HCEC 1CT (cell line): ENCODE measurements at places on chromosomes 13 and 19.

GRCh38 chr19:32566246-32566830 is 14.7 kb upstream of the PDCD5 start:
- DNase-seq: peak; percentile 10

- DNase-seq: no peak
Observed at GRCh38 chr19:44740351-44740824, 8.1 kb upstream of the BCL3 start.

DNA sequence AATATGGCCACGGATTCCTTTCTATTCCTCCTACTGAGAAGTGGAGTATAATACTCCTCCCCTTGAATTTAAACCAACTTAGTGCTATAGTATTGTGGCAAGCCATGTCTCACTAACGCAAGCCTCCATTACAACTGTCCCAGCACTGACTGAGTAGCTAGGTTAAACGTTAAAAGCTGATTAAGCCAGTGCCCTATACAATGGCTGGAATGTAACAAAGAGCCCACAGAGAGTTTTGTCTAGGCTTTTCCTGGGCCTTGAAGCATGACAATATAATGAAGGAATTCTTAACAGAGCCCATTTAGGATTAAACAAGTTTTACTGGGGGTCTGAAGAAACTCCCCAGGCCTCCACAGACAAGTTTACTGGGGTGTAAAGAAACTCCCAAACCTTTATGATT is 254.5 kb upstream of the DACH1 start:
- no peak for DNase-seq

GRCh38 chr13:107028751-107029150 is 460.8 kb upstream of the ARGLU1 start:
- no peak for DNase-seq

DNA sequence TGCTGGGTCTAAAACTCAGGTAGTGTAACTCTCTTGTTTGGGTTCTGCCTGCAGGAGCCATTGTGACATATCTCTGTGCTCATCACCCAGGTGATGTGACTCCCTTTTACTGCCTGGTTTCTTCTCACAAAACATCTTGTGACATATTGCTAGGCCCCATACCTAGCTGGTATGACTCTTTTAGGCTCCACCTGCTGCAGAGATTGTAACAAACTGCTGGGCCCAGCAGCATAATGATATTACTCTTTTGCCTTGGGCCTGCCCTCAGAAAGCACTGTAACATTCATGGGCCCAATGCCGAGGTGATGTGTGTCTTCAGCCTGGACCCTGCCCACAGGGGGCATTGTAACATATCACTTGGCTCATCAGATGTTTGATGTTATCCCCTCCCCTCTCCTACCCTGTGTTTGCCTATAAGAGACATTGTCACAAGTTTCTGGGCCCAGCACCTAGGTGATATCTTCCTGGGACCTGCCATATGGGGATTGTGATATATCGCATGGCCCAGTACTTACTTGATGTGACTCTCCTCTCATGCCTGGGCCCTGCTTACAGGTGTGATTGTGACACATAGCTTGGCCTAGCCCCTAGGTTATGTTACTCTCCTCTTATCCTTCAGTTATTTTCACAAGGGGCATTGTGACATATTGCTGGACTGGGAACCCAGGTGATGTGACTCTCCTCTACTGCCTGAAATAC is 18.0 kb upstream of the ZNF681 start:
- DNase-seq: no peak

- DNase-seq: peak; percentile 11
Observed at GRCh38 chr13:85366759-85367417, 432.3 kb downstream of the SLITRK6 start.

GRCh38 chr19:33416307-33417215 is 43.1 kb downstream of the CEBPG start:
- peak; percentile 29 for DNase-seq

DNA sequence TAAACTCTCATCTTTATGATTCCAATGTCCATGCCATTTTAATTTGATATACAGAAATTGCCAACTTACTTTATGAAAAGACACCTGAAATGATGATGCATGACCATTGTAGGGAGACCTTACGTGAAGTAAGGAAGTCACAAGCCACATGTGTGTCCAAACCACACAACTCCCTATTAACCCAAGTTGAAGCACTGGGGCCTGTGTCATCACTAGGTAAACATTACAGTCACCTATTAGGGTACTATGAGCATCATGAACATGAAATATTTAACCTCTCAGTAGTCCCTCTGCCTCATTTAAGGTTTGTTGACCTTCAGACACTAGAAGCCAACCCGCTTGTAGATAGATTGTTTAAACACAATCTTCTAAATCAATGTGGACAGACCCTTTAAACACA is 576.9 kb downstream of the IRS2 start:
- no peak for DNase-seq

- no peak for DNase-seq
Observed at GRCh38 chr13:40618581-40619478, 47.6 kb downstream of the FOXO1 start.

- DNase-seq: no peak
Observed at GRCh38 chr13:45662162-45662561, 40.0 kb upstream of the CBY2 start.

- no peak for DNase-seq
Observed at GRCh38 chr13:33745370-33746324, 72.3 kb upstream of the RFC3 start.

DNA sequence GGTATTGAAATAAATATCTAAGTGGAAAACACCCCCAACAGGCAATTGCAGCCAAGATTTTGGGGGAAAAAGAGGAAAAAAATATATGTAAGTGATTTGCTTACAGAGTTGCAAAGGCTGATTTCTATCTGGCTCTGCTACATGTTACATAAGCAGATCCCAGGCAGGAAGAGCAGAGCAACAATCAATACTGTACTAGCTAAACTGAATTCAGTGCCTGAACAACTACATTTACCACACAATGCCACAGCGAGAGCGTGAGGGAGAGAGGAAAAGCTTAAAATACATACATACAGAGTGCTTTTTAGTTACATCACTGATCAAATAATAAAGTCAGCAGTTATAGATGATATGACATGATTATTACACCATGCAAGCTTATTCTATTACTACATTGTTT is 665.6 kb upstream of the ARGLU1 start:
- DNase-seq: no peak

DNA sequence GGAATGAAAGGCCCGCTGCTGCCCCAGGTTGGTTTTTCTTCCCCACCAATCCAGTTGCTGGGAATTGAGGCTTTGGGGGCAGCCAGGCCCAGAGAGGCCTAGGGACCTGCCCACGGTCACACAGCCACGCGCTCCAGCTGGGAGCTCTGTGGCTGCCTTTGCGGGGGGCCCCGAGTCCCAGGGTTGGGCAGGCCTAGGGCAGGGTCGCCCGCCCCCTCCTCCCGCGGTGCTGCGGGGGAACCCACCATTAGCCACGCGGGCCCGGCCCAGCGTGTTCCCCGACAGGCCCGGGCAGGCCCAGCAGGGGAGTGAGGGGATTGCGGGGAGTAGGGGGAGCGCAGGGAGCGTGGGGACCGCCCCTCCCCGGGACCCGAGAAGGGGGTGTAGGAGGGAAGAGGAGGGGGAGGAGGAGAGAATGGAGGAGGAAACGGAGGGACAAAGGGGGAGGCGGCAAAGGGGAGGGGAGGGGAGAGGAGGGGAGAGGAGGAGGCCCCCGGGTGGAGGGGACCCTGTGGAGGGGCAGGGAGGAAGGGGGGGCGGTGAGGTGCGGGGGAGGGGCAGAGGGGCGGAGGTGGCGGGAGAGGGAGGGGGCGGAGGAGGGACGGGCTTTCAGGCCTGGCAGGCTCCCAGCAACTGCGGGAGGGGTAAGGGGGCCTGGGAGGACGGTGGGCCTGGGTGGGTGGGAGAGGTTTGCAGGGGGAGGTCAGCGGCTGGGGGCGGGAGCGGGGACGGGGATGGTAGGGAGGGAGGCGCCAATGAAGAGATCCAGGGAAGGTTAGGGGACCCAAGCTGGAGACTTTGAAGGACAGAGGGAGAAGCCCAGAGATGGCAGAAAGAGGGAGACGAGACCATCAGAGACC is 12.9 kb upstream of the TLE2 start:
- no peak for DNase-seq

DNA sequence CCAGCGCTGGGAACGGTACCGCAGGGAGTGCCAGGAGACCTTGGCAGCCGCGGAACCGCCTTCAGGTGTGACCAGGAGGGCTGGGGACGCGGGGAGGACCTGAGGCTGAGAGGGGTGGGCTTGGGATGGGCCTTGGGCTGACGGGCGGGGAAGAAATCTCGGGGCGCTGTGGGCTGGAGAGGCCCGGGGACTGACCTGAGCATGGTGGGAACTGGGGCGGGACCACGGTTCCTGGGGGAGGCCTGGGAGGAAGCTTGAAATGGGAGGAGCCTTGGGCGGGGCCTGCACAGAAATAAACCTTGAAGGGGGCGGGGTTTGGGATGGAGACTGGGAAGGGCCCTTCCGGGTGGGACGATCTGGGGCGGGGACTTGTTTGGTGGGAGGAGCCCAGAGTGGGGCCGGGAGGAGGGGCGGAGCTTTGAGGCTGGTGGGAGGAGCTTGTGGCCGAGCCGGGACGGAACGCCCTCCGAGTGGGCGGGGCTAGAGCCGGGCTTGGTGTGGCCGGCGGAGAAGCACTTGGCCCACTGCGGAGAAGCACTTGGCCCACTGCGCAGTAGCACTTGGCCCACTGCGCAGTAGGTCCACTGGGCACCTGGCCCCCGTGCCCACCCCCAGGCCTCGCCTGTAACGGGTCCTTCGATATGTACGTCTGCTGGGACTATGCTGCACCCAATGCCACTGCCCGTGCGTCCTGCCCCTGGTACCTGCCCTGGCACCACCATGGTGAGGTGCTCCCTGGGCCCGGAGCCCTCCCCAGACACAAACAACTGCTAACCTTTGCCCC is 2.8 kb downstream of the GIPR start:
- DNase-seq: peak; percentile 45

GRCh38 chr19:9155591-9155990 is 15.4 kb downstream of the ZNF317 start:
- no peak for DNase-seq

GRCh38 chr13:36543671-36544070 is 111.4 kb downstream of the CCNA1 start:
- no peak for DNase-seq

DNA sequence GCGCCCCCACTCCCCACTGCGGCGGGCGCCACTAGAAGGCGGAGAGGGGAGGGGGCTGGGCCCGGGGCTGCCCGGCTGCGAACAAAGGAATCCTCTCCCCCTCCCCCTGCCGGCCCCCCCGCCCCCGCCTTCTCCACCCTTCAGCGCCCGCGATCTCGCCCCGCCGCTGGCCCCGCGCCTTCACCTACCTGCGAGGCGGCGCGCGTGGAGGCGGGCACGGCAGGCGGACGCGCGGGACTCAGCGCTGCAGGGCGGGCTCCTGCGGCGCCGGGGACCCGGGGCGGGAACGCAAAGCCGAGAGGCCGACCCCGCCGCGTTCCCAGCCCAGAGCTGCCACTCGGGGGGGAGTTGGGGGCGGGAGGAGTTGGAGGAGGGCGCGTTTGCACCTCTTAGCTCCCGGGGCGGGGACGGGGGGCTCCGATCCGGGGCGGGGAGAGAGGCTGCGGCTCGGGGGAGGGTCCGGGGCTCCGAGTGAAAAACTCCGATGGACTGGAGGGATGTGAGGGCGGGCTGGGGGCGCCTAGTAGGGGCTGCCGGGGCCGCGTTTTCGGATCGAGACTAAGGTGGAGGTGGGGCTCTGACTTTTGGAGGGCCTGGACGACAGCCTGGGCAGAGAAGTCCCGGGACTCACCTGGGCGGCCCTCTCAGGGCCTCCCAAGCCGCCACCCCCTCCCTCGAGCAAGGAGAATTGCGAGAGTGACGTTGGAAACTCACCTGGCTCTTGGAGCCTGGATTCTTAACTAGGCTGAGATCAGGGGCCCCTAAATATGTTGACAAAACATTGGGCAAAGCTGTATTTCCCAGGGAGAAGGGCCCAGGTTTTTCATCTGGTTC is at the start of gene FBN3:
FBN3 (minus strand) TSS at position 332 of the 834 bp plus-strand sequence. CDS start 2,112 bp downstream, outside the sequence.
- DNase-seq: no peak

- no peak for DNase-seq
Observed at GRCh38 chr19:39115105-39115847, 10.3 kb upstream of the PAK4 start.

GRCh38 chr13:26816881-26817280 is 56.3 kb upstream of the GPR12 start:
- no peak for DNase-seq

GRCh38 chr19:48023011-48023410 is 20.9 kb downstream of the CABP5 start:
- DNase-seq: no peak

- peak; percentile 20 for DNase-seq
Observed at GRCh38 chr13:48478391-48478790, 54.5 kb downstream of the RCBTB2 start.

DNA sequence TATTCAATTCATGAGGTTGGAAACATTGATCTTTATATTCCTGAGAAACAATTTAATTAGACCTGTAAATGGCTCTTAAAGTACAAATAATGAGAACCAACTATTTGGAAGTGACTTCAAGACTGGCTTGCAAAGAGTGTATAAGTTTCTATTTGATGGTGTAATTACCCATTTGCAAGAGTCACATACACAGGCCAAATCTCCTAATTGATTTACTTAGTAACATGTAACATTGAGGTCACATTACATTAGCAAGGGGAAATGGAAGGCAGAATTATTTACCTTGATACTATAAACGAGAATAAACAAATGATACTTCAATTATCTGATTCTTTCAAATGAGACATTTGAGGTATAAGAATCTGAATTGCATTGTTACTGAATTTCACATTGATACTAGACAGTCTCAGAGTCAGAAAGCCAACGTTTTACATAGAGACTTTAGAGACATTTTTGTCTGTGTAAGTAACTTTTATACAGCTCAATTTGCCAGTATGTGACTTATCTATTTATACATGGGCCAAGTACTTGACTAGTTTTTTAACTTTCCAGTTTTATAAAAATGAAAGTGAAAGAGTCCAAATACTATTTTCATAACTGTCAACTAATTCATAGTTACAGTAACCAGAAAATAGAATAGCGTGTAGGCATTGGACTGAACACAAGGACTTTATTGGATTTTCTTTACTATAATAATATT is 95.6 kb upstream of the RFC3 start:
- no peak for DNase-seq

DNA sequence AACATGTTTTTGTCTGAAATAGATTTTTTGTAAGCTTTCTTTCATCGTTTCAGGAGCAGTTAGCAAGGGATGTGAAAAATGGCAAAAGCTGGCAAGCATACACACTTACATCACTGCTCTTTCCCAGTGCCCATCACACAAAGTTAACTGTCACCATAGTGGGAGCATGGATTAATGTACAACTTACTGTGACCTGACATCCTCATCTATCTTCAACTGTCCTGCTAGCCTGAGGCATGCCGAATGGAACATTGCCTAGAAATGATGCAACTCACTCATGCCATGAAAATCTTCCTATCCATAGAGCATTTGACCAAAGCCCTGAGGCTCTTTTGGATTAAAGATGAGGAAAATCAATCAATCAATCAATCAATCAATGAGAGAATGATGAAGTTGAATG is 491.7 kb upstream of the SLC10A2 start:
- DNase-seq: no peak

GRCh38 chr19:21912654-21913053 is 76.7 kb upstream of the ZNF43 start:
- no peak for DNase-seq

GRCh38 chr13:42409075-42409474 is 137.1 kb downstream of the AKAP11 start:
- no peak for DNase-seq

- DNase-seq: no peak
Observed at GRCh38 chr13:35479038-35479492, 2.6 kb upstream of the MAB21L1 start.
